ENCODE measurements at places on chromosomes 3 and 15. TPM values are rescaled to one million over a fixed set of nuclear protein-coding genes. Genes with fewer than 3 reads are reported as not detected.

The RASL12 gene
- total RNA-seq: 181 TPM

The GOLGA6D gene
- total RNA-seq: not detected

The REC114 gene
- not detected for total RNA-seq

The CPNE4 gene
- total RNA-seq: not detected

The CPN2 gene
- total RNA-seq: not detected

The TRPM1 gene
- total RNA-seq: 0.08 TPM

The SUCLG2 gene
- 53.7 TPM for total RNA-seq

- no peak overlapping the region for H3K4me3 ChIP-seq
- no peaks in the 10 kb centered on the region for H3K4me1 ChIP-seq
- no peak for DNase-seq
- H3K27me3 ChIP-seq: no peaks in the 10 kb centered on the region
- H3K27ac ChIP-seq: no peak overlapping the region
Measured at GRCh38 chr15:67548862-67549651, 6.6 kb downstream of the MAP2K5 start.

DNA sequence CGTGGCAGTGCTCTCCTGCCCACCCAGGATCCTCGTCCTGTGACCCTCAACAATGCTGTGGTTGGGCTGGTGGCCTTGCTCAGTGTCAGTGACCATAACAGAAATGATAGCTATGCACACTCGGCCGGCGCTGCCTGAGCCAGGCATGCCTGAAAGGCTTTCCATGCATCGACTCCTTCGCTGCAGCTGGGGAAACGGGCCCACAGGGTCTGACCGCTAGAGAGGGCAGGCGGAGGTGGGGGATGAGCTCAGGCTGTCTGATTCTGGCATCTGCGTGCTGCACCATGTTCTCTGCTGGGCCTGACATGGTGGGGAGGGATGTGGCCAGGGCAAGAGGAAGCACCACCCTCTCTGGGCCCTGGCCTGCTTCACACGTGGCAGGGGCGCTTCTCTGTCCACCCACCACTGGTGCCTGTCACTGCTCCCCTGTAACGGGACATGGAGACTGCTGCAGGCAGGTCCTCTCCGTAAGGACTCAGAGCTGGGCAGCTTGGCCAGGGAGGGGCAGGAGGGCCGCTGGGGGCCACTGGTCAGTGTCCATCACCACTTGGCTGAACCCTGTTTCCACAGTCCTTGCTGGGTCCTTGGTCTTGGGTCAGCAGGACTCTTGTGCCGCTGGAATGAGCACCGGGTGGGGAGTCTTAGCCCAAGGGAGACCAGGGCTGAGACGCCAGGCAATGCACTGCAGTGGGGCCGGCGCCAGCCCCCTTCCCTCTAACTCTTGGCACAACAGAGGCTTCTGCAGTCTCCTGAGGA is 64.1 kb upstream of the RPL32 start:
- H3K4me1 ChIP-seq: no peaks in the 10 kb centered on the region
- peaks cover 5% of the 10 kb centered on the region for H3K36me3 ChIP-seq
- no peak overlapping the region for H3K27ac ChIP-seq
- H3K4me3 ChIP-seq: no peak overlapping the region

- H3K36me3 ChIP-seq: no peaks in the 10 kb centered on the region
- peak; percentile 59 for DNase-seq
- peak overlapping the region; percentile 5 for H3K4me3 ChIP-seq
- H3K27ac ChIP-seq: peak overlapping the region; percentile 73
Measured at GRCh38 chr3:6179761-6180160, 681.2 kb upstream of the GRM7 start.

- H3K27ac ChIP-seq: no peak overlapping the region
- no peaks in the 10 kb centered on the region for H3K36me3 ChIP-seq
- H3K4me3 ChIP-seq: no peak overlapping the region
- DNase-seq: no peak
- no peaks in the 10 kb centered on the region for H3K27me3 ChIP-seq
Measured at GRCh38 chr3:108804437-108804836, 18.1 kb upstream of the TRAT1 start.

- no peaks in the 10 kb centered on the region for H3K36me3 ChIP-seq
- no peaks in the 10 kb centered on the region for H3K27me3 ChIP-seq
- H3K4me1 ChIP-seq: 0 out of 2 replicates have a peak, but pooled peaks cover 7% of the 10 kb centered on the region
- H3K27ac ChIP-seq: no peak overlapping the region
Measured at GRCh38 chr3:36250191-36250590, 130.1 kb upstream of the STAC start.

DNA sequence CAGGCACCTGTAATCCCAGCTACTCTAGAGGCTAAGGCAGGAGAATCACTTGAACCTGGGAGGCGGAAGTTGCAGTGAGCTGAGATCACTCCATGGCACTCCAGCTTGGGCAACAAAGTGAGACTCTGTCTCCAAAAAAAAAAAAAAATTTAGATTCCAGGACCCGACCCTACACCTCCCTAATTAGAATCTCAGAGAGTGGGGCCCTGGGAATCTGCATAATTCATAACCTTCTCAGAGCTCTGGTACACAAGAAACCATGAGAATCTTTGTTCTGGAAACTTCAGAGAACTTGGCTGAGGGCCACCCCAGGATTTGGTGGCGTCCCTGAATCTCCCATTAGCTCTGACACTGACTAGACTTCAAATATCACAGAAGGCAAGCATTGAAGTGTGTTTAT is 31.5 kb downstream of the B3GNT5 start:
- no peaks in the 10 kb centered on the region for H3K27me3 ChIP-seq
- H3K4me1 ChIP-seq: peaks cover 20% of the 10 kb centered on the region
- no peak overlapping the region for H3K27ac ChIP-seq

GRCh38 chr3:157129803-157130466 is 30.0 kb downstream of the CCNL1 start:
- peak overlapping the region; percentile 2 for H3K4me3 ChIP-seq
- H3K27ac ChIP-seq: peak overlapping the region; percentile 87
- H3K36me3 ChIP-seq: no peaks in the 10 kb centered on the region
- peak; percentile 85 for DNase-seq
- H3K27me3 ChIP-seq: no peaks in the 10 kb centered on the region

GRCh38 chr3:195282961-195283360 is 12.0 kb upstream of the XXYLT1 start:
- H3K36me3 ChIP-seq: peaks cover 29% of the 10 kb centered on the region
- H3K27me3 ChIP-seq: no peaks in the 10 kb centered on the region
- peaks cover 18% of the 10 kb centered on the region for H3K4me1 ChIP-seq
- H3K27ac ChIP-seq: no peak overlapping the region
- no peak overlapping the region for H3K4me3 ChIP-seq
- DNase-seq: no peak

DNA sequence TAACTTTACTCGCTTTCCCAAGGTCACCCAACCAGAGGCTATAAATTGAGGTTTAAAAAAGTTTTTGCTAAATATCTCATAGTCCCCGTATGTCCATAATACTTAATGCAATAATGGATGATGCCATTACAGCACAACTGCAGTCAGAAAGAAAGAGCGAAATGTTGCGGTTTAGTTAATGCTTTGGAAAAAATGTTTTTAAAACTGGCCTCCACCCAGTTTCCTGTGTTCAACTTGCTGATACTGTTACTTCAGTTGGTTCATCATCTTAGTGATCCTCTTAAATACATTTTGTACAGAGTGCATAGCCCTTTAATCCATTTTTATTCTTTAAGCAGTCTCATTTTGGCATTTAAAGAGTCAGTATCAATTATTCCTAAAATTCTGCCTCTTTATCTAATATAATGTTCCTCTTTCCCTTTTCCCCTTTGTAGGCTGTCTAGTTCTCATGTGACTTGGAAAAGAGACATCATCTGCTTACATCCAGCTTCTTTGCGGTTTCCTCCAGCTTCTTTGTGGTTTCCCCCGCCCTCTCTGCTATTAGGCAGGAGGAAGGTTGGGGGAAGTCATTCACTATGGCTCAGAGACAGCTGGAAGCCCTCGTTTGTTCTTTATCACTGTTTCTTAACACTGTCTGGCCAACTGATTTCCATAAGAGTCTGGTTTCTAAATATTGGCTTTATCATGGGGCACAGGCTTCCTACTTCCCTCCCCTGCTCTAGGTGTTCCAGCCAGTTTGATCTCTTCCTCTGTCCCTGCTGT is 154.3 kb downstream of the GOLIM4 start:
- no peak overlapping the region for H3K4me3 ChIP-seq
- peaks cover 9% of the 10 kb centered on the region for H3K4me1 ChIP-seq
- H3K36me3 ChIP-seq: no peaks in the 10 kb centered on the region

GRCh38 chr15:74960286-74960685 is 3.7 kb upstream of the RPP25 start:
- H3K4me1 ChIP-seq: peaks cover 61% of the 10 kb centered on the region
- H3K36me3 ChIP-seq: no peaks in the 10 kb centered on the region
- DNase-seq: no peak
- no peak overlapping the region for H3K27ac ChIP-seq

DNA sequence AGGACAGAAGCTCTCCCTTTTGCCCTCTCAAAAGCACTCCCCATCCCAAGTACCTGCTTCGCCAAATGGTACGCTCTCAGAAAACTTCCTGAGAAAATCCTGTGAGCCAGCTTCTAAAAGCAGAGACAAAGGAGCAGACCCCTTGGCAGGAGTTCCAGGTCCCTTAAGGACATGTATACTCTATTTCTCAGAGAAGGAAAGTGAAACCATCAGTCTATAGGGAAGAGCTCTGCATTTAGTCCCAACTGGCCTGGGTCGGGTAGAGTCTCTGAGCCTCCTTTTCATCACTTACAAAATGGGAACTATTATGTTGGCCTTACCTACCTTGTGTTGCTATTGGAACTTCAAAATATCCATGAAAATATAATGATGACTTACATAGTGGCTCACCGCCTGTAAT is 19.7 kb downstream of the DAPK2 start:
- no peak for DNase-seq
- H3K27me3 ChIP-seq: 0 out of 2 replicates have a peak, but pooled peaks cover 3% of the 10 kb centered on the region
- H3K4me3 ChIP-seq: no peak overlapping the region
- no peaks in the 10 kb centered on the region for H3K36me3 ChIP-seq

- H3K4me3 ChIP-seq: no peak overlapping the region
- H3K27ac ChIP-seq: no peak overlapping the region
- no peak for DNase-seq
- no peaks in the 10 kb centered on the region for H3K36me3 ChIP-seq
- H3K27me3 ChIP-seq: no peaks in the 10 kb centered on the region
Measured at GRCh38 chr3:108106449-108106848, 15.6 kb upstream of the CD47 start.

DNA sequence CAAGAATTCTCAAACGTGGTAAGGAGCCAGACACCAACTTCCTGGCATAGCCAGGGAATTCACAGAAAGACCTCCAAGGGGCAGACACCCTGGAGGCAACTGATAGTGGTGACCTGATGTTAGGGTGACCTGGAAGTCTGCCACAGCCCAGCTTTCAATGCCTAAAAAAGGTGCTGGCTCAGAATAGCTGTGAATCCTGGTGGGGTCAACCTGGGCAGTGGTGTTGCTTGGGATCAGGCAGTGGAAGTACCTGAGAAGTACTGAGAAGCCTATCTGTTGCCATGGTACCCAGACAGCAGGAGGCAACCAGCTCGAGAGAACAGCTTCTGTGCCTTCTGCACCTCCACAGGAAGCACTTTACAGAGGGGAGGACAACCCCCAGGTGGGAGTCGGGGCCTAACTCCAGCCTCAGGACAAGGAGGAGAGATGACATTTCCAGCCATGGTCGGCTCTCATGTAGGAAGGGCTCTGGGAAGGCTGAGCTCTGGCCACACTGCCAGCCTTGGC is 55.4 kb upstream of the LARS2 start:
- H3K4me3 ChIP-seq: no peak overlapping the region
- DNase-seq: no peak

GRCh38 chr3:63753567-63753966 is 65.5 kb upstream of the C3orf49 start:
- H3K27ac ChIP-seq: no peak overlapping the region
- no peak for DNase-seq
- no peaks in the 10 kb centered on the region for H3K27me3 ChIP-seq
- H3K36me3 ChIP-seq: no peaks in the 10 kb centered on the region

DNA sequence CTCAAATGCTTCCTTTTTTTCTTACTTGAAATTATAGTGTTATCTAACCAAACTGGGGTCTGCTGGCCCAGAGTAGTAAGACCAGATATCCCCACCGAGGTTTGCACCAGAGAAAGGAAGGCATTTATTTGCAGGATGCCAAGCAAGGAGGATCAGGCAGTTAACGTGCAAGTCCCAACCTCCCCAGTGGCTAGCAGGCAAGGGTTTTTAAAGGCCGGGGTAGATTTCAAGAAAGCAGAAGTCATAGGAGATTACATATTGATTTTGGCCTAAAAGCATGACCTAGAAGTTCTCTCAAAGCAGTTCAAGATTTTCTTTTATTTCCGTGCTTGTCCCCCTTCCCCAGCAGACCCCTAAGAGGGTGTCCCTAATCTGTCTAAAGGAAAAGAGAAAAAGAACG is 32.8 kb upstream of the STRIT1 start:
- no peaks in the 10 kb centered on the region for H3K4me1 ChIP-seq
- no peaks in the 10 kb centered on the region for H3K36me3 ChIP-seq
- no peak overlapping the region for H3K27ac ChIP-seq
- no peaks in the 10 kb centered on the region for H3K27me3 ChIP-seq
- no peak for DNase-seq

DNA sequence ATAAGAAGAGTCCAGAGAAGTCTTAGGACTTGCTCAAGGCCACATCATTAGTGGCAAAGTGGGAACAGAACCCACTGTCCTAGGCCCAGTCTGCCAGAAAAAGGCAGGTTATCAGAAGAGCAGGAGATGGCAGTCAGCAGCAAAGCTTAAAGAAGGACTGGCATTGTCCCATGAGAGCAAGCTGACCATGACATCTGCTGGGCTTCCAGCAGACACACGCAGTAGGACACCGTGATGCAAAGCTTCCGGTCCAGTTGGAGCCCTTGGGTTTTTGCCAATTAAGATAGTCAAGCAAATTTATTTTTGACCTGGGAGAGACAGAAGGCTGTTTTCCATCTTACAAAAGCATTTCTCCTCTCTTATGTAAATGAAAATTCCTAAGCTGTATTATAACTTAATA is 42.1 kb downstream of the ZBTB38 start:
- peaks cover 64% of the 10 kb centered on the region for H3K4me1 ChIP-seq
- H3K4me3 ChIP-seq: no peak overlapping the region
- DNase-seq: peak; percentile 33
- H3K27me3 ChIP-seq: no peaks in the 10 kb centered on the region
- peak overlapping the region; percentile 57 for H3K27ac ChIP-seq

DNA sequence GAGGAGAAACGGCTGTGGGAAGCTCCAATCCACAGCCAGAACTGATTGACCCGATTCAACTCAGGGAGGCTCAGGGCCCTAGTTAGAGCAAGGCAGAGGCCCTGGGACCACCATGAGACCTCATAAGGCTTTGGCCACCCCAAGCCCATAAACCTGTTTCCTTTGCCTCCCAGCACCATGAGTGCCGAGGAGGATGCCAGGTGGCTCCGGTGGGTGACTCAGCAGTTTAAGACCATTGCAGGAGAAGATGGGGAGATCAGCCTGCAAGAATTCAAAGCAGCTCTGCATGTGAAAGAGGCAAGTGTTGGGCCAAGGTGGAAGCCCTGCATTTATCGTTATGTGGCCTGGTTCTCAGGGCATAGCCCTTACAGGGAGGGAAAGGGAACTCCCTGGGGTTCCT is 11.9 kb downstream of the NOX5 start:
- DNase-seq: no peak
- no peaks in the 10 kb centered on the region for H3K4me1 ChIP-seq
- H3K27me3 ChIP-seq: peaks cover 10% of the 10 kb centered on the region

DNA sequence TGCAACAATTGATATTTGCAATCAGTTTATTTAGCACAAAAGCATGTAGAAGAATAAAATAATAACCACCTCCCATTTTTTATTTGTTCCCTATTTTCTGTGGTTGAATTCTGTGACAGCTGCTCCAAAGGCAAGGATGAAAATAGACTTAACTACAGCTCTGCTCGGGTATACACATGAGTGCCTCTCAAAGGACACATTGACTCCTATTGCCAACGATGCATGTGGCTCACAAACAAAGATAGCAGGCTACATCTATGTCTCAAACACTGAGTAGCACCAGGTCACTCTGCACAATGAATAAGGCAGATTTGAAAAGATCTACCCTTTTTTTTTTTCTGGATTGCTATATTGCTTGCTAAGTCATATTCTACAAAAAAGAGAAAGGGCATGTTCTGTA is 612.9 kb downstream of the ROBO1 start:
- no peak for DNase-seq
- H3K4me3 ChIP-seq: no peak overlapping the region
- no peaks in the 10 kb centered on the region for H3K36me3 ChIP-seq
- H3K4me1 ChIP-seq: no peaks in the 10 kb centered on the region
- H3K27me3 ChIP-seq: no peaks in the 10 kb centered on the region

Data from SJSA1 (cell line).